ENCODE measurements at places on chromosomes 3 and 15. TPM values are rescaled to one million over a fixed set of nuclear protein-coding genes. Genes with fewer than 3 reads are reported as not detected.

The GOLGA6B gene
- not detected for total RNA-seq

The CPNE9 gene
- total RNA-seq = not detected

The GHSR gene
- total RNA-seq = not detected

The VWA5B2 gene
- total RNA-seq = not detected

The GOLGA6D gene
- not detected for total RNA-seq

The CRYGS gene
- 0.88 TPM for total RNA-seq

The CPN2 gene
- 0.29 TPM for total RNA-seq

GRCh38 chr15:58966698-58967097 lies 20.8 kb upstream of the RNF111 start:
- peaks cover 13% of the 10 kb centered on the region for H3K4me1 ChIP-seq
- no peaks in the 10 kb centered on the region for H3K36me3 ChIP-seq
- H3K27me3 ChIP-seq = no peaks in the 10 kb centered on the region
- H3K4me3 ChIP-seq = no peak overlapping the region
- H3K27ac ChIP-seq = no peak overlapping the region
- peak; percentile 84 for DNase-seq

- DNase-seq = peak; percentile 76
- H3K4me3 ChIP-seq = no peak overlapping the region
- H3K36me3 ChIP-seq = no peaks in the 10 kb centered on the region
- H3K27me3 ChIP-seq = no peaks in the 10 kb centered on the region
Observed at GRCh38 chr15:84725001-84725491, 9.1 kb upstream of the SEC11A start.

GRCh38 chr3:61736506-61736905 lies 175.1 kb downstream of the PTPRG start:
- no peak overlapping the region for H3K4me3 ChIP-seq
- no peaks in the 10 kb centered on the region for H3K36me3 ChIP-seq
- no peak overlapping the region for H3K27ac ChIP-seq
- H3K4me1 ChIP-seq = no peaks in the 10 kb centered on the region
- DNase-seq = no peak

DNA sequence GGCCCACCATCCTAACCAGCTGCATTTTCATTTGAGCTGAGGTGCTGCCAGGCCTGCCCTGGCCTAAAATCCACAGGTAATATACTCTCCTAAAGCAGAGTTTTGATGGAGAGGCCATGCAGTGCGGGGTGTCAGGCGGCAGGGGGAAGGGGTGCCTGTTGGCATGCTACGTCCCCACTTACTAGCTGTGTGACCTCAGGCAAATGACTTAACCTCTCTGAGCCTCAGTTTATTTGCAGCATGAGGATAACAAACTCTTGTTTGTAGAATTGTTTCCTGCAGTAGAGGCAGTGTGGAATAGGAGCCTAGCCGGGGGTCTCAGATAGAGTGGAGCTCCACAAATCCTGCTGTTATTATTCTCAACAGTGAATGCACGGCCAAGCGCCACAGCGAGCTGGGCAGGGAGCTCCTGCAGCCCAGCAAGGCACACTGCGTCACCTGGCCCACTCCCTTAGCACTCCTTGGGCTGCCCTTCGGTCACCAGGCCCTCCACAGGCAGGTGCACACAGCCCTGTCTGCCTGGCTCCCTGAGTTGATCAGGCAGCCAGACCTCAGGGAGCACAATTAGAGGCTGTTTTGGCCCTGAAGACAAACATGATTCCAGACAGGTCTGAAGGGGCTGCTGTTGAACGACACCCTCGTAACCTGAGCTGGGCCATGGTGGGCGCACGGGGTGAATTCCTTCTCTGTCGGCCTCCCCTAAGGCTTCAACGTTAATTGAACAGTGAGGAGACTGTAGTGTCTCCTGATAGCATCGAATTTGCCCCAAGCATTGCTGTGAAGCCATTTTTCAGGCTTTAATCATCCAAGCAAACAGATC lies 248.8 kb upstream of the LYSMD4 start:
- no peak overlapping the region for H3K4me3 ChIP-seq
- no peaks in the 10 kb centered on the region for H3K4me1 ChIP-seq
- H3K27me3 ChIP-seq = no peaks in the 10 kb centered on the region
- H3K36me3 ChIP-seq = no peaks in the 10 kb centered on the region
- DNase-seq = peak; percentile 26
- H3K27ac ChIP-seq = no peak overlapping the region

DNA sequence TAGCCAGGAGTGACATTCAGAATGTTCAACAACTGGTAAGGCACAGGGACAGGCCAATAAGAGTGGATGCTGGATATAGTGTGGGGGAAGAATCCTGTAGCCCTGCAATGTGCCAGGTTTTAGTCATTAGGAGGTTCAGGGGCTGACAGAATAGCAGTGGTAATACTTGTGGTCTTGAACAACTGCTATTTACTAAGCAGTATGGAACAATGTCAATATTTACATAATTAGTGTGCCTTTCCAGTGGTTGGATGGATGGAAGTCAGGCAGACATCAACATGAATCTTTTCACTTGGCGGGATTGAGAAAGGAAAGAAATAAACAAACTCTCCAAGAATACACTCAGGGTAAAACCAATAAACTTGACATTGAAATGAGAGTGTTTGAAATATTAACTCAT lies 55.1 kb downstream of the OTOL1 start:
- H3K27me3 ChIP-seq = no peaks in the 10 kb centered on the region
- no peaks in the 10 kb centered on the region for H3K36me3 ChIP-seq
- no peaks in the 10 kb centered on the region for H3K4me1 ChIP-seq
- DNase-seq = no peak

DNA sequence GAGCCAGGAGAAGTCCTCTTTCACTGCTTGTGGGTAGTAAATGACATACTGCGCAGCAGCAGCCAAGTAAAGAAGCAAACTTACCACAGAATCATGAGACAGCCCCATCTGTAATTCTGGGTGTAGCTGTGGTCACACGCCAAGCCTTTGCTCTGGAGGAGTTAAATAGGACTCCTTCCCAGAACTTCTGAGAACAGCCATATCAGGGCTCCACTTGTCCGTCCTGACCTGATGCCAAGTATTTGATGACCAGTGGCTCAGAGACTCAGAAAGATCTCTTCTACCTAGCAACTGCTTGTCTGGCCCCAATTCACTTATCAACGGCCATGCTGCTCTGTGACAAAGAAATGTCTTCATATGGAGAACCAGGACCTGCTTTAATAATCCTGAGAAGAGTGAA lies 20.6 kb upstream of the GOLIM4 start:
- peak; percentile 58 for DNase-seq
- peak overlapping the region; percentile 44 for H3K27ac ChIP-seq
- H3K4me3 ChIP-seq = no peak overlapping the region
- H3K36me3 ChIP-seq = no peaks in the 10 kb centered on the region
- no peaks in the 10 kb centered on the region for H3K27me3 ChIP-seq

DNA sequence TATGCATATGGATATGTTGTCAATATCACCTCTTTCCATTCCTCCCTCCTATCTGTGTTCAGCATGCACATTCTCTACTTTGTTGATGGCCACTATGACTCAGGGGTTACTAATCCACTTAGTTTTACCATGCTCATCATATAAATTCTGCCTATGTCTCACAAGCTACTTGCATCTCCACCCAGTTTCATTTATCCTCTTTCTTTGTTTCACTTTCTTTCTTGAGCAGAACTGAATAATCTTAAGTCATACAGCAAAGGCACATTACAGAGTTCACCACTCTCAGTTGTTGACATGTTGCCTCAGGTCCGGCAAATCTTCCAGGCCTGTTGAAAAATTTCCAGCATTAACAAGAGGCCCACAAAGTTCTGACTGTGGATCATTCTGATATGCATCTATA lies 71.5 kb downstream of the SSR3 start:
- peak overlapping the region; percentile 38 for H3K4me3 ChIP-seq
- no peak for DNase-seq
- no peaks in the 10 kb centered on the region for H3K36me3 ChIP-seq
- no peaks in the 10 kb centered on the region for H3K27me3 ChIP-seq
- peaks cover 19% of the 10 kb centered on the region for H3K4me1 ChIP-seq

DNA sequence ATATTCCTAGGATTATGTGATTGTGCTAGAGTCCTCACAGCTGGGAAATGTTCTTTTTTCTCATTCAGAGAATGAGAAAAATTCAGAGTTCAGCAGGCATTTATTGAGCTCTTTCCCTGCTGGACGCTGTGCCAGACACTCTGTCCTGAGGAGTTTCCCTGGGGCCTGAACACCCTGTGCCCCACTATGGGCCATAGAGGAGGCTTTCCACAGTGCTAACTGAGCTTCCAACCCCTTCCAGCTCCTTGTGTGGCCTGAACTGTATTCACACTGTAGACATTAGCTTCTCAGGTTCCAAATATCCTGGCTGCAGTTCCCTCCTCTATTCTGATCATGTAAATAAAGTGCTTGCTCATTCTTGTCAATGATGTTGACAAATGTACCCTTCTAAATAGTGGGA lies 10.0 kb downstream of the ABHD2 start:
- DNase-seq = no peak
- H3K4me1 ChIP-seq = peaks cover 39% of the 10 kb centered on the region
- peak overlapping the region; percentile 34 for H3K27ac ChIP-seq
- no peak overlapping the region for H3K4me3 ChIP-seq
- H3K27me3 ChIP-seq = no peaks in the 10 kb centered on the region

DNA sequence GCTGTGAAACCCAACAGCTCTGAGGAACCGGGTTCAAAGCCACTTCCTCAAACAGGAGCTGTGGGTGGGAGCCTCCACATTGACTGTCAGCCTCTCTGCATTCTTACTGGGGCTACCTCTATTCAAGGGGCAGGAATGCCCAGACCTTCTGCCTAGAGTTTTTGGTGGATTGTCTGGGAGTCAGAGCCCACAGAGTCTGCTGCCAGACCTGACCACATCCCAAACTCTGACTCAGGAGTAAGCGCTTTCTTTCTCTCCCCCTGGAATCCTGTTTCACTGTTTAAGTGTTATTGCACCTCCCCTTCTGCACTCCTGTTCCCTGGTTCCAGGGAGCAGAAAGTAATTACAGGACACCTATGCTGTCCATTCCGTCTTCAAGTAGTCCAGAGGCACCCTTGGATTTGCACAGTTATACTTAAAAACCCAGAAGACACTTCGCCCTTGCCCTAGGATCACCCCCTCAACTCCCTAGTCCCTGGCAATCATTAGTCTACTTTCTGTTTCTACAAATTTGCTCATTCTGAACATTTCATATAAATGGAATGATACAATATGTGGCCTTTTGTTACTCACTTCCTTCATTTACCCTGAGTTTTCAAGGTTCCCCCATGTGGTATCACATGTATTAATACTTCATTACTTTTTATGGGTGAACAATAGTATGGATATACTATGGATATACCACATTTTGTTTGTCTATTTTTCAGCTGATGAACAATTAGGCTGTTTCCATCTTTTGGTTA lies 37.9 kb upstream of the TJP1 start:
- no peaks in the 10 kb centered on the region for H3K36me3 ChIP-seq
- no peaks in the 10 kb centered on the region for H3K27me3 ChIP-seq
- H3K4me1 ChIP-seq = peaks cover 20% of the 10 kb centered on the region
- H3K27ac ChIP-seq = peak overlapping the region; percentile 79

GRCh38 chr3:58158442-58159153 lies 52.2 kb downstream of the DNASE1L3 start:
- H3K27me3 ChIP-seq = no peaks in the 10 kb centered on the region
- H3K4me3 ChIP-seq = no peak overlapping the region
- H3K36me3 ChIP-seq = peaks cover 95% of the 10 kb centered on the region
- H3K27ac ChIP-seq = no peak overlapping the region
- H3K4me1 ChIP-seq = peaks cover 16% of the 10 kb centered on the region
- no peak for DNase-seq

DNA sequence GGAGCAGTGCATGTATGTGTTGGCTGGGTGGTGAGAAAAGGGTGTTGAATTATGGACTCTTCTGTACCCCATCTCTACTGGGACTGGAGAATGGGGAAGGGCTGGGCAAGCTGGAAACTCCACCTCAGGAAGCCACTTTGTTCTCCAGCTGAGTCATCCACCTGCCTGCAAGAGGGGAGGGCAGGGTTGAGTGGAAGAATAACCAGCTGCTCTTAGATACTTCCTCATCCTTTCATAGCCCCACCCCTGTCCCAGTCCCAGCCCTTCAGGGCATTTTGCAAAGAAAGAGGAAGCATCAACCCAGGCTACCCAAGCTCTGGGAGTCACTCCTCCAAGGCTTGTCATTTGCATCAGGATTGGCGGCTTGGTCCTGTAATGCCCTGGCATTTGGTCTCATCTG lies 33.1 kb downstream of the RAB11A start:
- H3K27ac ChIP-seq = no peak overlapping the region
- no peaks in the 10 kb centered on the region for H3K4me1 ChIP-seq
- peaks cover 35% of the 10 kb centered on the region for H3K36me3 ChIP-seq
- H3K4me3 ChIP-seq = no peak overlapping the region

- H3K36me3 ChIP-seq = no peaks in the 10 kb centered on the region
- H3K27ac ChIP-seq = no peak overlapping the region
- H3K4me1 ChIP-seq = no peaks in the 10 kb centered on the region
- no peak for DNase-seq
- peaks cover 4% of the 10 kb centered on the region for H3K27me3 ChIP-seq
- no peak overlapping the region for H3K4me3 ChIP-seq
Observed at GRCh38 chr3:66492672-66493071, 8.2 kb downstream of the LRIG1 start.

DNA sequence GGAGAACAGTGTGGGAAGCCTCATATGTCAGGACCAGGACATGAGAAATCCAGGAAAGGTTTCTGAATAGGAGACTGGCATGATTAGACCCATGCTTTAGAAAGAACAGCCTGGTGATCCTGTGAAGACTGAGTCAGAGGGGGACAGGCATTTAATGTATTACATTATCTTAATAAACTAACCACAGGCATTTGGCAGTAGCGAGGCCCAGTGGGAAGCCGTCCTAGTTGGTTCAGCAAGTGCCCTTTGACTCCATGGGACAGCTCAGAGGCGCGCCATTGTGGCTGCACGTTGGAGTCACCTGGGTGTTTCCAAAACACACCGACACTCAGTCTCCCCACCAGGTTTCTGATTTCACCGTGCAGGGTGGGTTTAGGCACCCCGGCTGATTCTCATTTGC lies 90.5 kb upstream of the DGKG start:
- peak; percentile 87 for DNase-seq
- H3K27me3 ChIP-seq = peaks cover 44% of the 10 kb centered on the region
- no peak overlapping the region for H3K4me3 ChIP-seq
- no peak overlapping the region for H3K27ac ChIP-seq
- peaks cover 9% of the 10 kb centered on the region for H3K4me1 ChIP-seq

- no peak for DNase-seq
- H3K4me1 ChIP-seq = no peaks in the 10 kb centered on the region
- no peak overlapping the region for H3K4me3 ChIP-seq
- H3K36me3 ChIP-seq = no peaks in the 10 kb centered on the region
- no peak overlapping the region for H3K27ac ChIP-seq
Observed at GRCh38 chr3:135106445-135106844, 311.4 kb downstream of the EPHB1 start.

- H3K27me3 ChIP-seq = no peaks in the 10 kb centered on the region
- H3K4me3 ChIP-seq = no peak overlapping the region
- H3K4me1 ChIP-seq = peaks cover 23% of the 10 kb centered on the region
- H3K27ac ChIP-seq = peak overlapping the region; percentile 10
- peaks cover 51% of the 10 kb centered on the region for H3K36me3 ChIP-seq
Observed at GRCh38 chr3:14424711-14425580, 22.5 kb downstream of the SLC6A6 start.

GRCh38 chr3:153319705-153320554 lies 157.9 kb downstream of the RAP2B start:
- H3K4me3 ChIP-seq = no peak overlapping the region
- no peaks in the 10 kb centered on the region for H3K36me3 ChIP-seq
- H3K27me3 ChIP-seq = no peaks in the 10 kb centered on the region
- DNase-seq = no peak
- H3K4me1 ChIP-seq = peaks cover 14% of the 10 kb centered on the region

- no peak overlapping the region for H3K4me3 ChIP-seq
- H3K36me3 ChIP-seq = no peaks in the 10 kb centered on the region
- DNase-seq = no peak
- H3K27me3 ChIP-seq = no peaks in the 10 kb centered on the region
- H3K27ac ChIP-seq = no peak overlapping the region
Observed at GRCh38 chr3:14741510-14741909, 66.6 kb downstream of the C3orf20 start.

Data from osteoblast (primary cell).